Activated CD4-positive, alpha-beta T cell treated with anti-CD3 and anti-CD28 coated beads, Interleukin-2, amount 50 U/mL, for 48 hours (primary cell): ENCODE measurements at places on chromosomes 6 and 20.

DNA sequence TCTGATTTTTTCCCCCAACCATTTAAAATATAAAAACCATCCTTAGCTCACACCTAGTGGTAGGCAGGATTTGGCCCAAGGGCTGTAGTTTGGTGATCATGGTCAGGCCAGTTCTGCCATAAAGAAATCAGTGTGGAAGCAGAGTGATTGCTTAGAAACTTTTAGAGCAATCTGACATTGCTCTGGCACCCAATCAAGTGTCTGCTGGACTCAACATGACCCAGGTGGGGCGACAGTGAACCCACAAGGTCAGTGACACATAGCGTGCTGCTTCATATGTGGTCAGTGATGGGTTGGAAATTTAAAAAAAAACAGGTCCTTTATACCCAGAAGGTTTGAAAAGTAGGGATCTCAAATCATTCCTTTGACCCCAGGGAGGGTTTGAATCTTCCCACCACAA lies 107.9 kb downstream of the BANF2 start:
- DNase-seq: no peak

DNA sequence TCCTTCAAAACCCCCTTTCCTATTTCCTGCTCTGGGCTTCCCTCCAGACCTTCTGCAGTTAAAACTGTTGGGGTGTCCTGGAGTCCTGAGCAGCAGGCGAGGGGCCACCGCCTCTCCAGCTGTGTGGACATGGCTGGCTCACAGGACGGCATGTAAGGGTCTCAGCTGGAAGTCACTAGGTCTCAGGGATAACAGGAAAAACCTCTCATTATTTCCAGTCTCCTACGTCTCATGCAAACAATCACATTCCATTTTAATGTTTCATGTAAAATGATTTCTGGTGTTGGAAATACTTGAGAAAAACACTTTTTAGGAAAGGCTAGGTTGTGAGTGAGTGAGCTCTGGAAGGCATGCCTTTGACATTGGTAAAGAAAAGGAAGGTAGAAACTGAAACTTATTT lies 158.7 kb downstream of the SCML4 start:
- DNase-seq: no peak

DNA sequence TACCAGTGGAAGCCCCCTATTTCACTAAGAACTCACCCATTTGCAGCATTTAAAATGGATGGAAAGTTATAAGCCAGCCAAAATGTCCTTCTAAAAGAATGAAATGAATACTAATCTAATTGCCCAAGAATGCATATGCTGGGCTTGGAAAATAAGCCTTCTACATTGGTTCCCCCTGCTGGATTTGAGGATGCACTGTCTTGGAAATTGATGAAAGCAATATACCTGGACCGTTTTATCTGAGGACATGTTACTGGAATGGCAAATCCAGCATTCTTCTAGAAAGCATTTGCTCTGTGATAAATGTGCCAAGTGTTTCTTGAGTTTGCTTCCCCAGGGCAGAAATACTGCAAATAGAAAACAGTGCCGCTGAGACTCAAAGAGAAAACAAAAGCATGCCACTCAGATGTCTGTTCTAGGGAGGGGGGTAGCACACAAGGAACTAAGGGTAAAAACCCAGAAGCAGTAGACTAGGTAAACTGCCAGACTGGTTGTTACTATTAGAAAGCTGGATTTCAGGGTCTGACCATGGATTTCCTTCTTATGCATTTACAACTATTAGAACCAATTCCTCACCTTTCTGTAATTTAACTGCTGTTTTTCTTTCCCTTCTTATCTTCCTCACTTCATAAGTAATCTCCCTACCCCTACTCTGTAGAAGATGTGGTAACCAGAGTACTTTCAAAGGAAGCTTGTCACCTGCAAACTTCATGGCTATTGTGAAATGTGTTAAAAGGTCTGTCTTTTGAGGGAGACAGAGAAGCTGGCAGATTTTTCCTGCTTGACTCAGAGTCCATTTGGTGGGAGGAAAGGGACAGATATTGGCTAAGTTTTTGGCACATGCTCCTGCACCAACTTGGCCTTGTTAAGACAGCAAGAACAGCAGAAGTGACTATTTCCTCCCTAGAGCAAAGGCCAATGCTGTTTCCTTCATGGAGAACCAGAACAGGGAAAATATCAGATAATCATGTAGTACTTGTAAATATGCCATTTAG lies 642.6 kb downstream of the KIF16B start:
- DNase-seq: no peak

- DNase-seq: no peak
These were observed 663 bp downstream of the LST1 start for GRCh38 chr6:31586599-31587281.

- no peak for DNase-seq
These were observed 402 bp downstream of the OSBPL2 start for GRCh38 chr20:62238569-62239277.

- DNase-seq: no peak
These were observed 2.0 kb upstream of the CRIP3 start for GRCh38 chr6:43310624-43311023.

- DNase-seq: no peak
These were observed 209.7 kb downstream of the SMOC2 start for GRCh38 chr6:168650671-168651111.
